ENCODE measurements at places on chromosomes 16 and 17. TPM values are rescaled to one million over a fixed set of nuclear protein-coding genes. Genes with fewer than 3 reads are reported as not detected.

The LDHD gene
- 0.55 TPM for total RNA-seq

DNA sequence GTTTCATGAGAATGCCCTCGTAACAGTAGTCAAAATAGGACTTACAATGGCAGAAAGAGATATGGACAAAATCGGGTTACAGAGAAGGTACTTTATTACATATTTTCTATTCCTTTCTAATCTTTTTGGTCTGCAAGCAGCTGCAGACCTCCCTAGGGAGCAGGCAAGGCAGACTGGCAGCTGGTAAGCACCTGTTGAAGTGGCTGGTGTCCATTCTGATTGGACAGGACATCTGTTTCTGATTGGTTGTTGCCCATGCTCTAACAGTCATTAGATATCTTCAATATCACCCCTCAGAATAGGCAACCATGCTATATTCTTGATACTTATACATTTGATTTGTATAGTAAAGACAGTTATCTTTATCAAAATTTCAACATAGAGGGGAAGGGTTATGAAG lies 606.3 kb downstream of the KCNJ2 start:
- no peak for DNase-seq

DNA sequence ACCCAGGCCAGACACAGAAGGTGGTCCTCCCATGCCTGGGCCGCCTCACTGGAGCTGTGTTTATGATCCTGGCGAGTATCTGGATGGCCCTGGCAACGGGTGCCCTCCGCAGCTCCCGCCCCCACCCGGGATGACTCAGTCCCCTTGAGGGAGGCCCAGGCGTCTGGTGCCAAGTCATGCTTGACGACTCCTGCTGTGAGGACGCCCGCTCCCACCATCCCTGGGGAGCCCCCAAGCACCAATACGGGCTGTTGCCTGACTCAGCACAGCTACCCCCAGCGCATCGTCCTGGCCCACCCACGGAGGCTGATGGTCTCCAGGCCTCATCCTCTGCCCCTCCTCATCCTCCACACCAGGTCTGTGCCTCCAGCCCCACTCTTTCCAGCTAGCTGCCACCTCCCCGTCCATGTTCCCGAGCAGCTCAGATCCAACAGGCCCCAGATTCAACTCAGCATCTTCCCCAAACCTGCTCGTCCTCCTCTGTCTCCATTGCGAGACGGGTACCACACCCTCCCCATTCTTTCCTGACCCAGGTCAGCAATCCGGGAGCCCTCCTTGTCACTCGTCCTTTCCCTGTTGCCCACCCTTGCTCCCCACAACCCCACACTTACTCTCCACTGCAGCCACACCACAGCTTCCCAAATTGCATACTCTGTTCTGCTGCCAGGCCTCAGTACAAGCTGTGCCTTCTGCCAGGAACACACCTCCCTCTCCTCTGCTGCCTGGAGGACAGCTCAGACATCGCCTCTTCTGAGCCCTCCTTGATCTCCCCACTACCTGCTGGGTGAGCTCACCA lies 2.6 kb downstream of the CAMKK1 start:
- peak; percentile 85 for DNase-seq

DNA sequence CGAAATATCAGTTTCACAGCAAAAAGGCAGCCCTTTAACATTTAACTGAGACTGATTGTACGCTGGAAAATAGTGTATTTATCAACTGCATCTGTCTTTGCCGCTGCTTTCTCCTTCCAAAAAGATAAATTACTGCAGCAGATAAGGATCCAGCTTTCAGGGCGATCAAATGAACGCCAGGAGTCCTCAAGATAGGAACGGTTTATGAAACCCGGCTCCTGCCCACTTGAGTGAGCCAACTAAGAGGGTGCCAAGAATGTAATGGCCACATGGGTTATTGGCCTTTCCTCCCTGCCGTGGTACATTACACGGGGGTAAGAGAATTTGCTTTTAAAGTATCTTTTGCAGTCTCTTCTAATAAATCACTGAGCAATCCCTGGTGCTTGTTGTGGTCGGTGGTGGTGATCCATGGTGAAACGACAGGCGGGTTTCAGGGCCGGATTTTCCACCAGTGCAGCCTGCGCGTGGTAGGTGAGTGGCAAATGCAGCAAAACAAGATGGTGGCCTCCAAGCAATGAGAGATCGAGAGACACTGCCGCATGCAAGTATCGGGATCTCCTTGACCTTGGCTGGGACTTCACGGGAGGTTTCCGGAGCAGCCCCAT lies 67.5 kb upstream of the IRX6 start:
- no peak for DNase-seq

GRCh38 chr16:29790949-29791844 lies 646 bp downstream of the KIF22 start:
- DNase-seq = no peak

DNA sequence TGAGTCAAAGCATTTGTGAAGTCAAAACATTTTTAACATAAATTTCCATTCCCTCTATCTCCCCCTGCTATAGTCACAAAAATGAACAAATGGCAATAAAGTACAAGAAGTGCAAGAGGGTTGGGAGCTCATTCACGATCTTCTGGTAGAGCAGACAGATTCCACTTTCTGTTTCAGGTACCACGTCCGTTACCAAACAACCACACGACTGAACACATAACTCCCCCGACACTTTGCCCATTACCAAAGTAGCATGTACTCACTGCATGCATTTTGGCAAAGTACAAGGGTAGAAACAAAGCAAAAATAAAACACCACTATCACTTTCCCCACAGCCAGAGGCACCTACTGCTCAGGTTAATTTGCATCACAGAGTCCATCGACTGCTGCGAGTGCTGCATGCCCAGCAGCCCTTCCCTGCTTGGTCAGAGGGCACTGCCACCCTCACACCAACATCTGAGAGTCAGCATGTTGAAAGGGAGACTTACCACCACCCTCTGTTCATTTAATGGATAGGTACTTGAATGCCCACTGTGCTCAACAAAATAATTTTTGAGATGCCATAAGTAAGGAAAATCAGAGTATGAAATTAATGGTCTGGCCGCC lies 150.3 kb upstream of the AXIN2 start:
- no peak for DNase-seq

DNA sequence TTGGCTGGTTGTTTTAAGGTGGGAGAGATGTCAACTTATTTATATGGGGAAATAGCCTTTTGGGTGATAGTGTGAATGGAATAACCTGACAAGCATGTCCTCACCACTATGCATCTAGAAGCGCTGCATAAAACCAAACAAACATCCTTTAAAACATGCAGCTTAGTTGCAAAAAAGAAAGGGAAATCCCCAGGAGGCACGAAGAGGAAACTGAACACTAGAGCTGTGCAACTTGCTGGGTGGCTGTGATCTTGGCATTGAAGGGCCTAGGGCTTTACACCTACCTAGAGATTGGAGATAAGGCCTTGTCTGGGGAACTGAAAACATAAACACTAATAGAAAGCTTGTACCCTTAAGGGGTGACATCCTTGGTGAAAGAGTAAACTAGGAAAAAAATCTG lies 7.3 kb downstream of the C16orf54 start:
- no peak for DNase-seq

- DNase-seq = no peak
Measured at GRCh38 chr16:24728891-24729242, 584 bp upstream of the TNRC6A start.

- no peak for DNase-seq
Measured at GRCh38 chr17:73561111-73561510, 83.1 kb downstream of the SDK2 start.

GRCh38 chr17:69451416-69452394 lies 37.2 kb downstream of the MAP2K6 start:
- no peak for DNase-seq

DNA sequence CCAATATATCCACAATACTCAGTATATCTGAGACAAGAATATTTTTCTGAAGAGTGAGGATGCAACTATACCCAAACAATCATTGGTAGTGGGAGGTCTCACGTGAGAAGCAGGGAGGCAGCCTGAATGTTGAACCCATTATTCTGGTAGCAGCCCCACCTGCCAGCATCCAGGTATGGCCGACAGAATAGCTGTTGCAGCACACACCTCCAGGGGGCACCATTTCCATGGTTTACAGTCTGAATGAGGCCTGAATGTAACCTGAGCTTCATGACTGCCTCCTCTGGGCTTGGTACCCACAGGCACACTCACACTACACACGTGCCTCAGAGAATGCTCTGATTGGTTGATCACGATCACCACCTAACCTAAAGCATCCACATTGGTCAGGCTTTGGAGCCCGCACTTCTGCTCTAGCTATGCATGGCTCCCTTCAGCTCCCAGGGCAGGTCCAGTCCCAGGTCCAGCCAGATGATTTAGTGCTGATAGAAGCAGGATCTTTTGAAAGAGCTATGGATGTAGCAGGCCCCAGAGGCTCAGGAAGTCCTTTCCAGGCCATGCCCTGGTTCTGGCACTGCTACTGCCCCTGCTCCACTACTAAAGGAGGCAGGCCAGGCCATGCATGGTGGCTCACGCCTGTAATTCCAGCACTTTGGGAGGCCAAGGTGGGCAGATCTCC lies 11.0 kb upstream of the CBFB start:
- DNase-seq = peak; percentile 90
